Gastrocnemius medialis (tissue), 4 donors: ENCODE measurements at places on chromosomes 3 and 15. TPM values are rescaled to one million over a fixed set of nuclear protein-coding genes. Genes with fewer than 3 reads are reported as not detected.

GRCh38 chr3:38645601-38646000 lies 3.9 kb downstream of the SCN5A start:
- no peak for DNase-seq
- no peak overlapping the region for H3K27ac ChIP-seq
- H3K27me3 ChIP-seq, result peaks cover 19% of the 10 kb centered on the region
- peaks cover 7% of the 10 kb centered on the region for H3K4me1 ChIP-seq
- no peak overlapping the region for H3K4me3 ChIP-seq

- H3K27ac ChIP-seq, result no peak overlapping the region
- H3K27me3 ChIP-seq, result no peaks in the 10 kb centered on the region
- no peaks in the 10 kb centered on the region for H3K36me3 ChIP-seq
- no peak overlapping the region for H3K4me3 ChIP-seq
- no peak for DNase-seq
- no peaks in the 10 kb centered on the region for H3K4me1 ChIP-seq
Measured at GRCh38 chr15:72284781-72285180, 12.4 kb upstream of the PARP6 start.

PSTPIP1 gene
- total RNA-seq, result 5.2 TPM

DNA sequence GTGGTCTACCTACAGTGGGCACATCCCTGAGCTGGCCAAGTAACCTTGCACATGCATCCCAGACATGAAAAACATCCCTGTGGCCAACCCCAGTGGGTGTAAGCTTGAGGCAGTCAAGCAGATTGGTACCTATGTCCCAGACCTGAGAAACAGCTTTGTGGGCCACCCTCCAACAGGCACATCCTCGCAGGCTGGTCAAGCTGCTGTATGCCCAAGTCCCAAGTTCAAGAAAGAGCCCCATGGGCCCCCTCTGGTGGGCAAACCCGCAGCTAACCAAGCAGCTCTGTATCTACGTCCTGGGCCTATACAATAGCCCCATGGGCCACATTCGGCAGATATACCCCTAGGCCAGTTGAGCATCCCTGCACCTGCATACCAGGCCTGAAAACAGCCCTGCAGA lies 186.3 kb upstream of the GPR149 start:
- no peaks in the 10 kb centered on the region for H3K27me3 ChIP-seq
- H3K36me3 ChIP-seq, result no peaks in the 10 kb centered on the region
- no peak for DNase-seq
- no peaks in the 10 kb centered on the region for H3K4me1 ChIP-seq
- H3K27ac ChIP-seq, result no peak overlapping the region
- H3K4me3 ChIP-seq, result no peak overlapping the region

DNA sequence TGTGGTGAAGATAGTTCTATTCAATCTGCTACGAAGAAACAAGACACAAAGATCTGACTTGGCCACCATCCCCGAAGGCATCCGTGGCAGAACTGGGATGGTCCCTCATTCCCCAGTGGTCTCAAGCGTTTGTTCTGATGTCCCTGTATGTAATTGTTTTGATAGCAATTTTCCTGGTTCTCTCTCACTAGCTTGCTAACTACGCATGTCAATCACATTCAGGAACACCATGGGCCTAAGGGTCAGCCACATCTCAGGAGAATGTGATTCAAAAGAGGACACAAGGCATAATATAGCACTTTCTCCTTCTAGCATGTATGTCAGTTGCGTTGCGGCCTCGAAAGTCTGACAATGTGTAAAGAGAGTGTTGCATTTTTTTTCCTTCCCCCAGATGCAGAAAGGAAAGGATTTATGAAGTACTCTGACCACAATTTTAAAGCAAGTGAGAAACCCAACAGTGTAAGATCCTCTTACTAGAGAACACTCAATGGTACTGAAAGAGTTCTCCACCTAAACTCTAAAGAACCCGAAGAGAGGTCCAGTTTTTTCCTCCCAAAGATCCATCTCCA lies 32.0 kb upstream of the TCF12 start:
- peak overlapping the region; percentile 80 for H3K4me3 ChIP-seq
- no peaks in the 10 kb centered on the region for H3K27me3 ChIP-seq

NOX5 gene
- total RNA-seq, result not detected
